ENCODE measurements at places on chromosomes 7 and 10.

GRCh38 chr10:110357252-110357780 is 52.6 kb upstream of the SMNDC1 start:
- no peak for DNase-seq

GRCh38 chr7:127080576-127080975 is 172.2 kb downstream of the GRM8 start:
- no peak for DNase-seq

GRCh38 chr10:116802876-116803275 is 46.4 kb upstream of the ENO4 start:
- no peak for DNase-seq

DNA sequence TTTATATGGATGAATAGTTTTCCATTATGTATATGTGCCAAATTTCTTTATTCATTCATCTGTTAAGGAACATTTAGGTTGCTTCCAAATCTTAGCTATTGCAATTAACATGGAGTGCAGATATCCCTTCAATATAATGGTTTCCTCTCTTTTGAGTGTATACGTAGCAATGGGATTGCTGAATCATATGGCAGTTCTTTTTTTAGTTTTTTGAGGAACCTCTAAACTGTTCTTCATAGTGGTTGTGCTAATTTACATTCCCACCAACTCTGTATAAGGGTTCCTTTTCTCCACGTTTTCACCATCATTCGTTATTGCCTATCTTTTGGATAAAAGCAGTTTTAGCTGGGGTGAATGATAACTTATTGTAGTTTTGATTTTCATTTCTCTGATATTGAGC is 46.5 kb downstream of the FAS start:
- no peak for DNase-seq

- no peak for DNase-seq
Measured at GRCh38 chr7:82429408-82429807, 14.2 kb downstream of the CACNA2D1 start.

- peak; percentile 33 for DNase-seq
Measured at GRCh38 chr7:153193144-153193595, 433.6 kb downstream of the ACTR3B start.

GRCh38 chr10:83272666-83273434 is 866.5 kb upstream of the GHITM start:
- DNase-seq = no peak

GRCh38 chr7:115249080-115249479 is 327.2 kb downstream of the MDFIC start:
- no peak for DNase-seq

All from NB4 (cell line).